Stimulated activated CD4-positive, alpha-beta T cell treated with anti-CD3 and anti-CD28 coated beads, TNF-alpha, amount 100 ng/mL, for 24 hours (primary cell): ENCODE measurements at places on chromosomes 5 and 9.

DNA sequence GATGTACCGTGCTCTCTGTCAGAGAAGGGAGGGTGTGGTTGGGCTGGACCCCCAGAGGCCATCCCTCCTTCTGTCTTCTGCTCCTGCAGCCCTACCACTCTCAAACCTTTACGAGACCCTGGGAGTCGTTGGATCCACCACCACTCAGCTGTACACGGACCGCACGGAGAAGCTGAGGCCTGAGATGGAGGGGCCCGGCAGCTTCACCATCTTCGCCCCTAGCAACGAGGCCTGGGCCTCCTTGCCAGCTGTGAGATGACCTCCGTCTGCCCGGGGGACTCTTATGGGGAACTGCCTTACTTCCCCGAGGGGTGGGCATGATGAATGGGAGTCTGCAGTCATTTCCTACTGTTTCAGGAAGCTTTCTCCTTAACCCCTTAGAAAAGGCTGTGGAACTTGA, 17.5 kb downstream of the TGFBI start:
- no peak for DNase-seq

DNA sequence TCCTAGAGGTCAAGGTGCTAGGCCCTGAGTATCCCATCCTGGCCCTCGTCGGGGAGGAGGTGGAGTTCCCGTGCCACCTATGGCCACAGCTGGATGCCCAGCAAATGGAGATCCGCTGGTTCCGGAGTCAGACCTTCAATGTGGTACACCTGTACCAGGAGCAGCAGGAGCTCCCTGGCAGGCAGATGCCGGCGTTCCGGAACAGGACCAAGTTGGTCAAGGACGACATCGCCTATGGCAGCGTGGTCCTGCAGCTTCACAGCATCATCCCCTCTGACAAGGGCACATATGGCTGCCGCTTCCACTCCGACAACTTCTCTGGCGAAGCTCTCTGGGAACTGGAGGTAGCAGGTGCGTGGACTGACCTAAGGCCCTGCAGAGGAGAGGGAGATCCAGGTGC, 7.9 kb downstream of the BTNL9 start:
- DNase-seq, result no peak

DNA sequence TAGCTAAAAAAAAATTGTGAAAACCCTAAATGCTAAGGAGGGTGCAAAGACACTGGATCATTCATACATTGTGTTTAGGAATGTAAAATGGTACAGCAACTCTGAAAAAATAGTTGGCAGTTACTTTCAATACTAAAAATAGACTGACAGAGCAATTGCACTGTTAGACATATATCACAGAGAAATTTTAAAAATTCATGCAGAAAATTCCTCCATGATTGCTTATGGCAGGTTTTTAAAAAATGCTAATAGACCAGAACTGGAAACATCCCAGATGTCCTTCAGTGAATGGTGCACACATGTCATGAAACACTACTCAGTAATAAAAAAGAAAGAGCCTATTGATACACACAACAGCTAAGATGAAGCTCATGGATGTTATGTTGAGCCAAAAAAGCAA, 349.8 kb upstream of the DAB2 start:
- no peak for DNase-seq

- DNase-seq, result no peak
Measured at GRCh38 chr9:127915325-127915752, 1.5 kb downstream of the ST6GALNAC4 start.

DNA sequence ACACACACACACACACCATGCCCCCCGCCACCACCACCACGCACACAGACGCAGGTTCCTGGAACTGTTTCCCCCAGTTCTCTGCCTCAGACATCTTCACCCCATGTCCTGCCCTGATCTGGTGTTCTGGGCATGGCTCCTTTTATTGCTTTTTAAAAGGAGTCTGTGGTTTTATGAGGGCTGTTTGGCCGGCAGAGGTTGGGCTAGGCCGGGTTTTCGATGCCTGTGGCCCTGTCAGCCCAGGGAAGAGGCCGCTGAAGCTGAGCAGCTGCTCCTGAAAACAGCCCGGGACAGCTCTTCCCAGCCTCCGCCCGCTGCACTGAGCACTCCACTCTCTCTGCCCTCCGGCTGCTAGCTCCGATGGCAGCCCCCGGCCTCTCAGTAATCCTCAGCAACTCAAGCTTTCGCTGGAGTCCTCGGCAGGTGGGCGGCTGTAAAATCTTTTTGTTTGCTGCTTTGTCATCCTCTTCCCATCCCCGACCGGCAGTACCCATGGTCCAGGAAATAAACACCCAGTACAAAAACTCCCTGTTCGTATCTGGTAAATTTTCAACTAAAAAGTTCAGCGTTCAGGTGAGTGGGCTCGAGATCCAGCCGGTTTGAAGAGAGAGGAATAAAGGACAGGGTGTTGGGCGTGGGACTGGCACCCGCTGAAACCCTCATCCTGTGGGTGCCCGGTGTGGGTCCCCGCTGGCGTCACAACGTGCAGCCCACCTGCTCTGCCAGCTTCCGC, 103.0 kb upstream of the ERCC6L2 start:
- no peak for DNase-seq

DNA sequence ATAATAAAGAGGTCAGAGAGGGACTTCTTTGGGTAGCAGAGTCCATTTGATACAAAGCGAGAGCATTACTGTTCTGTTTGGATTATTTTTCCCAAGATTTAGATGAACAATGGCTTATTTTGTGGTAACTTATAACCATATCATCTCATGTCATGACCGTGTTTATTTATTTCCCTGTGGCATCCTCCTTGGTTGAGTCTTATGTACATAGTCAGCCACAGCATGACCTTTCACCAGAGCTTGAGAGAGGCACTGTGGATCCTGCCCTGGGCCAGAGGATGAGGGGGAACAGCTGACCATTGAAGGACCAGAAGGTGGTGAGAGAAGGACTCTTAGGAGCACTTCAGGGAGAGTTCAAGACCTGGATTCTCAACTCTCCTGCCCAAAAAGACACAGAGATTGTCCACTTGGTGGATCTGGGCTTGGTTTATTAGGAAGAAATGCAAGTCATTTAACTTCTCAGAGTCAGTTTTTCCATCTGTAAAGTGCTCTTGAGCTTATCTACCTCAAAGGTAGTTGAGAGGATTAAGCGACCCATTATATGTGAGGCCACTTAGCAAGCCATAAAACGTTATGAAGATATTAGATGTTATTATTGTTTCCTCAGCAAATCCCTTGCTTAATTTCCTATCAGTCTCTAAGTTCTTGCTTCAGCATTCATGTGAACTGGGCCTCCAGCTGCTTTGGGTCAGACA, 51.4 kb downstream of the PPIC start:
- DNase-seq, result no peak

GRCh38 chr9:83199240-83199639, 136.3 kb upstream of the RASEF start:
- no peak for DNase-seq

GRCh38 chr9:83280790-83281189, 217.8 kb upstream of the RASEF start:
- DNase-seq, result no peak

DNA sequence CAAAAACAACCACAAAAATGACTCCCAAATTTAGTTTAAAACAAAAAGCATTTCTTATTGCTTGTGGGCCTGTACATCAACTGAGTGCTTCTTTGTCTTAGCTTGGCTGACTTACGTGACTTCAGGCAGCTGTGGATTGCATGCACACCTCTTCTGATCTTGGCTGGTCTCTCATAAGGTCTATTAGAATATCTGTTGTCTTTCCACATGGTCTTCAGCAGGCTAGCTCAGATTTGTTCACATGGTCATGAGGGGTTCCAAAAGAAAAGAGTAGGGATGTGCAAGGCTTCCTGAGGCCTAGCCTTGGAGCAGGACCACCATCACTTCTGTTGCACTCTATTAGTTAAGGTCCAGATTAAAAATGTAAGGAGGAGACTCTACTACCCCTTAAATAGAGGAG, 120.1 kb downstream of the LRRC70 start:
- no peak for DNase-seq

DNA sequence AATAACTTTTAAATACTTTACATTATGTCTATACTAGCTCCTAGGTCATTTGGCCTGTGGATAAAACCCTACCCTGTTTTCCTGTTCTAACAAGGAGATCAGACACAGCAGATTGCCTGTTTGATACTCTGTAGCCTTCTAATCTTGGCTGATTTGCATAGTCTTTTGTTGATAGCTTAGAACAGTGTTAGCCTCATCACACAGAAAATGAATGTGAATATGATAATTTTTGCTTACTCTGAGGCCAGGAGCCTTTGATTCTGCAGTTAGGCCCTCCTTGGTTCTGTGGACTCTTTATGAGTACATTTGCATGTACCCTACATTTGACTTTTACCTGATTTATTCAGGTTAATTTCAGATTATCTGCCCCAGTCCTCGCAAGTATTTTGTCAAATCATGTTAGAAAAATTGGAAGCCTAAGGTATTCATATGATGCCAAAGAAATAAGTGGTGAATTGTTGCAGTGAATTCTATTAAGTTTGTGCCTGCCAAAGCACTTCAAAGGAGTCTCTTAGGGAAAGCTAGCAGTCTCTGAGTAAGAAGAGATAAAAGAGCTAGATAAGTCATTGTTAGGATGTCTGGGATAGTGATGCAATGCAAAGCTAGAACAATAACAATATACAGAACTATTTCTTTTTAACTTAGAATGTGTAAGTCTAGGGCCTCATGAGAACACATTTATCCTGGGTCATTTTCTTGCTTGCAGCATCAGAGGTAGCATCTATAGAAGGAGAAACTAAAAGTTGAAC, 56.4 kb downstream of the SCAMP1 start:
- no peak for DNase-seq

GRCh38 chr5:54357408-54358058, 47.2 kb upstream of the ARL15 start:
- DNase-seq, result no peak

DNA sequence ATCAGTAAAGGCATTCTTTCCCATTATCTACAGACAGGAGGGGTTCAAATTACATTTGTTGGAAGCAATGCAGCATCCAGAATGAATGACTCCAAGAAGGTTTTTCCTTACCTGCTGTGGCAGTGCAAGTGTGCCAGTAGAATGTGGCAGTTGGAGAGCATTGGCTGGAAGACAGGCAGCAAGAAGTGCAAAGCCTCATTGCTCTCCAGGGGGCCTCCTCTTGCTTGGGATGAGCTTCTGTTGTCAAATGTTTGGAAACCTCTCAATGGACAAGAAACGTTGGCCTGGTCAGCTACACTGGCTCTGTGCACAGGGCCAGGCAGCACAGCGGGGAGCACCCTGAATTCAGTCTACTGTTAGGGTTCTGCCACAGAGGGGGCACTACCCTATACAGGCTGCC, 226.6 kb downstream of the ADCY2 start:
- DNase-seq, result no peak

GRCh38 chr5:14768508-14769365, 102.8 kb downstream of the ANKH start:
- DNase-seq, result no peak

DNA sequence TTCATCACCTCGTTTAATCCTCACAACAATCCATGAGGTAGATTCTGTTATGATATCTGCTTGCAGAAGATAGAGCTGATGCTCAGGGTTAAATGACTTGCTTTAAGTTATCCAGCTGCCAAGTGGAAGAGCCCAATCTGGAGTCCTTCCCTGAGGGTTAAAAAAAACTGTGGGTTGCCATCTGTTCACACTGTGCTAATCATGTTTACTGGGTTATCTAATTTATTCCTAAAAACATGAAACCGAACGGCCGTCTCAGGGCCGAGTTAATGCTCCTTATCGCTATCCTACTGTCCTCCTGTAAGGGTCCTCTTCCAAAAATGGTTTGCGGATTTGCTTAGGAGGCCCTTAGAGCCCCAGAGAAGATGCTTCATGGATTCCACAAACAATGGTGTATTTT, 153.3 kb downstream of the YIPF5 start:
- DNase-seq, result no peak

- no peak for DNase-seq
Measured at GRCh38 chr5:22593592-22593991, 259.6 kb downstream of the CDH12 start.

DNA sequence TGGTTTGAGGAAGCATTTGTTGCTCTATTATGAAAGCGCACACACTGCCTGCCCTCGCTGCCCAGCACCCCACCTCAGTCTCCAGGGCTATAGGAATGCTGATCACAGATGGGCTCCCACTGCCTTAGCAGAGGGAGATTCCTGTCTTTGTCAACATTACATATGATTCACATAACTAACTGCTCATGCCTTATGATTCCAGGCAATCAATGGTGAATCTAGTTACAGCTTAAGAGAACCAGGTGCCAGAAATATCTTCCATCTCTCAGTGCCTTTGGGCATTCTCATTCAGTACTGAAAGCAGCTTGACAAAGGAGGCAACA, 458.9 kb upstream of the C9orf72 start:
- DNase-seq, result no peak

- no peak for DNase-seq
Measured at GRCh38 chr5:126544087-126544740, 50.8 kb downstream of the ALDH7A1 start.

- no peak for DNase-seq
Measured at GRCh38 chr9:99680191-99680590, 141.5 kb upstream of the NR4A3 start.

DNA sequence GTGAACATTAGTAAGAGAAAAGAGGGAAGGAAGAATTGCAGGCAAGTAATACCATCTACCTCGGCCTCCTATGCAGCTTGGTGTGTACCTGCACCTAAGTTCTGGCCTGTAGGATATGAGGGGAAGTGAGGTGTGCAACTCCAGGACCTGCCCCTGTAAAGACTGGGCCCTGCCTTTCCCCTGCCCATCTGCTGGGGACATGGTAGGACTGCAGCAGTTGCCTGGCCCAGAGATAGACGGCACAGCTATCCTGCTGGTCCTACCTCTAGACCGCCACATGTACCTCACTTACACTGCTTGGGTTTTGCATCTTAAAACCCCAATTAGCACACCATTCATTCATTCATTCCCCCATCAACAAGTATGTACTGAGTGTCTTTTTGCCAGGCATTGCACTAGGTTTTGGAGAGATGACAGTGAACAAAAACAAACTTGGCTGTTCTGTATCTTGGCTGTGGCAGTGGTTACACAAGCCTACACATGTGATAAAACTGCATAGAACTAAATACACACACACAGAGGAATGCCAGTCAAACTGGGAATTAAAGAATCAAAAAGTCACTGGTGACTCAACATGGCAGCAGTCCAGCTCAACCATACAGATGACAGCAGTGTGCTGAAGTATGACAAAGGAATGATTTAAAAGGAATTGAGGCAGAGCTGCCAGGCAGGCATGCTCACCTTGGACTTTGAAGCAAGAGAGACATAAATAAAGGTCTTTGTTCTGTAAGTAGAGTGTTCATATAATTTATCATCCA, 23.3 kb upstream of the MGAT1 start:
- peak; percentile 46 for DNase-seq

GRCh38 chr9:116937361-116937760, 250.3 kb downstream of the TRIM32 start:
- DNase-seq, result no peak

GRCh38 chr5:93603793-93604643, 21.0 kb downstream of the NR2F1 start:
- DNase-seq, result no peak

DNA sequence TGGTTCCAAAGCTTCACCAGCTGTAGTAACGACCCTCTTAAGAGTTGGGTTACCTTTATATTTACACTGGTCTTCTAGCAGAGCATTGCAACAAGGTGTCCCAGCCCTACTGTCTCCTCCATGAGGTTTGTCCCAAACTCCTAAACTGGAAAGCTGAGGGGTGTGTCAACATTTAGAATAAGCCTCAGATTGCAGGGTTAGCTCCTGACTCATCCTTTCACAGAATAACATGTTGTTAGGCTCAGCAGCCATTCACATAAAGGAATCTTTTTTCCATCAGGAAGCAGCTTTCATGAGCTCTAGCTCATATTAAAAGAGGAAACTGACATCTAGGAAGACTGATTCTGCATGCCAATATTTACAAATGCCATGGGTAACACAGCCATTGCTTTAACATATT, 238.7 kb downstream of the EFNA5 start:
- no peak for DNase-seq

- no peak for DNase-seq
Measured at GRCh38 chr5:10213316-10213715, 36.4 kb downstream of the ATPSCKMT start.
